CD4-positive, alpha-beta T cell treated with Interleukin-6 for 4 hours (primary cell): ENCODE measurements at places on chromosomes 2 and 18.

DNA sequence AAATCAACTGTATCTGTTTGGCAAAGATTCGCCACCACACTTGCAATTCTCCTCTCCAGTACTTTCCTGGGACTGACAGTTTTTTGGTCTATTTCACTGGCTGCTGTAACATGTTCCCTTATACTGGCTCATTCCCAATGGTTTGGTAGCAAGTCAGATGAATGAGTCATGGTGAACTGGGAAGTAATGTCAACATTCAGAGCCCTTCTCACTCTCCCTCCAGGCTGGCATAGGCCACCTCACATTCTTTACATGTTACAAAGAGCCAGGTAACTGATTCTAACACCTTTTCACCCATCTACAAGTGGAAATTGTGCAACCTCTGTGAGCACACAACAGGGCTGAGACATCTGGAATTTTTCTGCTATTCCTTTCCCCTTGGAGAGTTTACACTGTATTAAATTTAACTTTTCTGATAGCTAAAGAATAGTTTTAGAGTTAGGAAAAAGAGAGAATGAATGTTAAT, 111.3 kb upstream of the TLK1 start:
- no peak for DNase-seq

GRCh38 chr18:74506448-74507084, 10.4 kb downstream of the CNDP2 start:
- no peak for DNase-seq

DNA sequence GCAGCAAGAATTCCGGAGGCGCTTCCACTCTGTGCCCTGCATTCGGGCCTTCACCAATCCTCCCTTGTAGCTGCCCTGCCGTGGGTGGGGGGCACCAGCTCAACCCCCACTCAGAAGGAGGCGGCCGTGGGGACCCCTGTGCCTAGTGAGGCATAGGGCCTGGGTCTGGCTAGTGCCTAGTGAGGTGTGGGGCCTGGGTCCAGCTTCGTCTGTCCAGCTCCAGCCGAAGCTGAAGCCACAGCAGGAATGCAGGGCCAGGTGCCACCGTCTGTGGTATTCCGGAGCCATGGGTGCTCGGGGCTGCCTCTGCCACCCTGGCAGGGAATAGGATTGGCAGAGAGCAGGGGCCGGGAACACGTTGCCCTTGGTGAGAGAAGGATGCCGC, 12.3 kb downstream of the ODC1 start:
- DNase-seq: no peak

DNA sequence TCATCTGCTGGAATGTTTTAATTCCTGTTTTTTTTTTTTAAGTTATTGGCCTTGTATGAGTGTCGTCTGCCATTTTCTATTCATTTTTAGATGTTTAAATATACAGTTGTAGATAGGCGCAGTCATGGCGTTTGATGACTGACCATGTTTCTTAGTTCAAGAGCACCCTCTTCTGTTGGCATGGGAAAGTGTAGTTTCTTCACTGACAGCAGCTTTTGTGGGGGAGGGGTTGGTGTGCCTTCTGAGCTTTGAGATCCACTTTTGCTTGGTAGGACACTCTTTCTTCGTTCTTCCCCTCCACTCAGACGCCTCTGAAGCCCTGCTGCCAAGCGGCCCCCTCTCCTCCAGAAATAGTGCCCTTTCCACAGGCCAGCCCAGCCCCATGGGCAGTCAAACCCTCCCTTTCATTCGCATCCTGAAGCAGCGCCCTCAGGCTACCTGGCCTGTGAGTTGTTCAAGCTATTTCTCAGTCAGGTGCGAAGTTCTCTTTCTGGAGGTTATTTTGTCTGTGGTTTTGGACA, 492.0 kb downstream of the TNS1 start:
- DNase-seq: peak; percentile 32

- no peak for DNase-seq
Observed at GRCh38 chr2:176463546-176463945, 194.3 kb downstream of the MTX2 start.

DNA sequence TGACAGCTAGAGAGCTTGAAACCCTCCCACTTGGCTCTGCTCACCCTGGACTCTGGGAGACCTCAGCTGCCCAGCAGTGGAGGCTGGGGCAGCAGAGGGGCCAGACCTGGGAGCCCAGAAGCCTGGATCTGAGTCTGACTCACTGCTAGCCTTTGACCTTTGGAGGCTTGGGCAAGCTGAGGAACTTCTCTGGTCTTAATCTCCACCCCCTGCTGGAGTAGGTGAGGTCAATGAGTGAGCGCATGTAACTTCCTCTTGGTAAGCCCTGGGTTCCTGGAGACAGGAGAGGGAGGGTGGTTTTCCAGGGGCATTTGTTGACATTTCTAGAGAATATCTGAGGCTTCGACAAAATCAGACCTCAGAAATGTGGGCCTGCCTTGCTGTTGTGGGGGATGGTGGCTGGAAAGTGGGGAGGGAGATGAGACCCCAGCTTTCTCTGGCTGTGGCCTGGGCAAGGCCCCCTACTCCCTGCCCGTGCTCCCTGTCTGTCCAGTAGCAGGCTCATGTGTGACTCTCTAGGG, 73.0 kb upstream of the YWHAQ start:
- DNase-seq: peak; percentile 19

GRCh38 chr2:241777170-241777685, 606 bp downstream of the GAL3ST2 start:
- no peak for DNase-seq

- no peak for DNase-seq
Observed at GRCh38 chr2:175363699-175364098, 182.2 kb upstream of the ATP5MC3 start.

- DNase-seq: peak; percentile 45
Observed at GRCh38 chr18:73842795-73843394, 304.7 kb downstream of the FBXO15 start.

- DNase-seq: no peak
Observed at GRCh38 chr2:124978597-124978996, 953.5 kb downstream of the CNTNAP5 start.

DNA sequence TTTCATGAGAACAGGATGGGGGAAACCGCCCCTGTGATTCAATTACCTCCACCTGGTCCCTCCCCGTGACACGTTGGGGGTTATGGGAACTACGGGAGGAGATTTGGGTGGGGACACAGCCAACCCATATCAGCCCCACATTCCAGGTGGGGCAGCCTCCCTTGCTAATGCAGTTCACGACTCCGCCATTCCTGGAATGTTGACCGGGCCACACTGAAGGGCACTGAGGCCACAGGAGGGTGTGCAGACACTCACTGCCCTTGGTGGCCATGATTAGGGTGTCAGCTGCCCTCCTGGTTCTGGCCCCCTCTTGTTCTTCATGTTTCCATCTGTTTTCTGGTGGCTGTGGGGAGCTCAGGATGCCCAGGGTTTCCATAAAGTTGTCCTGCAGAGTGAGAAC, 176.3 kb downstream of the TWIST2 start:
- no peak for DNase-seq

DNA sequence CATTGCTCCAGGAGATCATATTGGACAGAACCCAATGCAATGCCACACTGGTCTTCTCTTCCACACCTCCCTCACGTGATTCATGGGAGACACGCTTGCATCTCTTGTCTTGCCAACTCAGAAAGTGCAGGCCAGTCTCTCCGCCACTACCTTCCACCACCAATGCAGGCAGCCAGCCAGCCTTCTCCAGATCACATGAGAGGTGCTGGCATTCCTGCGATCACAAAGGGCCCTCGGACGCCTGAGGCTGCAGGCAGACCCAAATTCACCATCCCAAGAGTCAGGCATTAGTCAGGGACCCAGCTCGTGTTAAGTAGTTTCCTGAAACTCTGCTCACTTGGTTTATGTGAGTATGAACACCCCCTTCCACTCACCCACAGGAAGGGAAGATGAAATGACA, 437.0 kb upstream of the ETAA1 start:
- DNase-seq: no peak

- no peak for DNase-seq
Observed at GRCh38 chr2:102065675-102066252, 74.0 kb downstream of the IL1R2 start.

DNA sequence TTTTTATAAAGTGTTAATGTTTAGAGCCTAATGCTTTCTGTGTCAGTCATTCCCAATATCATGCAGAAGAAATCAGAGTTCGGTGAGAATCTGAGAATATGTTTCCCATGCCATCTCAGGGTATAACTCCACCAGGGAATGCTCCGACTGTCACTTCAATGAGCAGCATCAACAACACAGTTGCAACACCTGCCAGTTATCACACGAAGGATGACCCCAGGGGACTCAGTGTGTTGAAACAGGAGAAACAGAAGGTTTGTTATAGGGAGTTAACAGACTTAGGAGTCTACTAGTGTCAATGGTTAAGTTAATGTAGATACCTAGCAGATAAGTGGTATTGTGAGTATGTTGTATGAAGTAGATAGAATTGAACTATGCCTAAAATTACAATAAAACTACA, 31.0 kb downstream of the VAPA start:
- no peak for DNase-seq

- peak; percentile 31 for DNase-seq
Observed at GRCh38 chr2:177334940-177335543, 57.5 kb upstream of the AGPS start.

DNA sequence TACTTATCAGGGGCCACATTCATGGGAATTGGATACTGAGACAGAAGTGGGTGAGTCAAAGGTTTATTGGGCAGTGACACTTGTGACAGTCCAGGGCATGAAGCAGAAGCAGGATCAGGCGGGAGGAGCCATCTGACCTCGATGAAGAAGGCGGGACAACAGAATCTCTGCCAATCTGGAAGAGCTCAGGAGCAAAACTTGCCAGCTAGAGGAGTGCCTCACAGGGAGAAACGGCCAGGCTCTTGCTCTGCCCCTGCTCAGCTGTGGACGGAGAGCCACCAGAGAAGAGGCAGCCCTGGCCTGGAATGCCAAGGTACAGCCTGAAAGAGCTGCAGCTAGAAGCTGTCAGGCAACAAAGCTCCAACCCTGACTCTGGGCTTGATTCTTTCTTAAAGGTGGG, 16.9 kb downstream of the DAW1 start:
- DNase-seq: no peak

DNA sequence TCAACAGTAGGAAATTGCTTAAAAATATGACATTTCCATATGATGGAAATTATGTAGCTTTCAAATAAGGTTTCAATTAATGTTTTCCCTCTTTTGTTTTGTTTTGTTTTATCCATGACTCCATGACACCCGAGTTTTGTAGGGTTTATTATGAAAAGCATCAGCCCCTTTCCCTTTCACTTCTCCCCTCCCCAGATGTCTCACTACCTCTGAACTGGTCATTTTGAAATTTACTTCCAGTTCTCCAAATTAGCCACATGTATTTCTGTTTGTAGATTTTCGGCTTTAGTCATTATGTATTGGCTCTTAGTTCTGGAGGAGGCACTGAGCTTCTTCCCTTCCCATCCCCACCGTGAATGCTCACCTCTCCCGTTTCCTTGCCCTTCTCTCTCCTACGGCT, 18.6 kb upstream of the VPS4B start:
- no peak for DNase-seq

DNA sequence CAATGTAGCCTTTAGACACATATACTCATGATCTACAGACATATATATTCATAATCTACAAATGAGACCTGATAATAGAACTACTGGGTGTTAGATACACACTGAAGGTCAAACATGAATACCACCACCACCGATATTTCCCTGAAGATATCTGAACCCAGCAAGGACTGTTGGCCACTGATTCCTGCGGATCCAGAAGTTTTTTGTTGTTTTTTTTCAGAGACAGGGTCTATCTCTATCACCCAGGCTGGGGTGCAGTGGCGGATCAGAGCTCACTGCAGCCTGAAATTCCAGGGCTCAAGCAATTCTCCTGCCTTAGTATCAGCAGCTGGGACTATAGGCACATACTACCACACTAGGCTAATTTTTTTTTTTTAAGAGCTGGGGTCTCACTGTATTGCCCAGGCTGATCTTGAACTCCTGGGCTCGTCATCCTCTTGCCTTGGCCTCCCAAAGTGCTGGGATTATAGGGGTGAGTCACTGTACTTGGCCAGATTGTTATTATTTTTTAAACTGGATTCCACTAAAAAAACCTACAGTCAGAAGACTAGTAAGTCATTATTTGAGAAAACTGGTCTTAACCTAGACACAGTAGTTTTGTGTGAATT, 1.8 kb downstream of the METTL5 start:
- DNase-seq: no peak

GRCh38 chr2:60157283-60157682, 396.2 kb downstream of the BCL11A start:
- DNase-seq: no peak

- DNase-seq: no peak
Observed at GRCh38 chr18:29488617-29489016, 1311.7 kb upstream of the CDH2 start.

GRCh38 chr2:13533524-13533922, 816.8 kb downstream of the TRIB2 start:
- DNase-seq: no peak
